ENCODE measurements at places on chromosomes 13 and 19.

DNA sequence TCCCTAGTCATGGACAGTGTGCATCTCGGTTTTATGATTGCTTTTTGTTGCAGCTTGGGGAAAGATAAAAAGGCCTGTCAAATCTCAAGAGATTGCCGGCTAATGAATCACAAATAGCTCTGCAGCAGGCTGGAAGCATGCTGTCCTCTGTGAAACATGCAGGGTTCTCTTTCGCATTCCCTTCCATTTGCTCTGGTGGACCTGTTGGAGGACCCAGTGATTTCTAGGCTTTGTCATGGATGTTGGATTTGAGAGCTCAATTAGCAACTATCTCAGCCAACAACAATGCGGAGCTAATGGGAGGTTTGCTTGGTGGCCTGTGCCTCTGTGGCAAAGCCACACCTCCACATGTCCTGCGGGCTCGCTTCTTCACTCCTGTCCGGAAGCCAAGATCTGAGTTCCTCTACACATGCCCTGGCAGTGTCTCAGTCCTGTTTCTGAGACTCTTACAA is 418.1 kb upstream of the ARGLU1 start:
- no peak for DNase-seq

GRCh38 chr19:3359015-3359918 is 7.1 kb upstream of the NFIC start:
- peak; percentile 61 for DNase-seq

GRCh38 chr19:40907968-40908735 is 26.1 kb upstream of the CYP2A7 start:
- DNase-seq: peak; percentile 45

GRCh38 chr19:18484992-18485391 is 36.9 kb downstream of the ELL start:
- no peak for DNase-seq

All from T-helper 9 cell (primary cell).